ENCODE measurements at places on chromosomes 6 and 20.

DNA sequence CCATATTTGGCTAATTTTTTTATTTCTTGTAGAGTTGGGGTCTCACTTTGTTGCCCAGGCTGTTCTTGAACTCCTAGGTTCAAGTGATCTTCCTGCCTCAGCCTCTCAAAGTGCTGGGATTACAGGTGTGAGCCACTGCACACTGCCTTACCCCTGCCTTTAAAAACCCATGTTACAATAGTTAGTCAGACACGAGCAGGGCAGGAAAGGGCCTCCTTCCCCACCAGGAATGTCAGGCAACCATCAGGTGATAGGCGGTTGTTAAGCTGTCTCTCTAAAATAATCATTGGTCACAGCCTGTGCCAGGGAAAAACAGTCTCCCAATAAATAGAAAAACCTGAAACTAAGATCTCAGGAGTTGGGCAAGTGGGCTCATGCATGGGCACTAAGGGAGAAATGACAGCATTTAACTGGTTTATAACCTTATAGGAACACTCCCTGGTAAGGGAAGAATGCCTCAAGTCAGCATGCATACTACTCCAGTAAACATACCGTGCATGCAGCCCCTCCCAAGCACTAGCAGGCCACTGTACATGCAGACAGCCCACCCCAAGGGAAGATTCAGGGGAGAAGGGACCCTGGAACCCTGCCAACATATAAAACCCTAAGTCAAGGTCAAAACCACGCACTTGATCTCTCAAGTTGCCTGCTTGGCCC lies 8.4 kb downstream of the OR2H2 start:
- no peak for DNase-seq

- DNase-seq: no peak
Observed at GRCh38 chr6:44342052-44342451, 398 bp upstream of the SPATS1 start.

DNA sequence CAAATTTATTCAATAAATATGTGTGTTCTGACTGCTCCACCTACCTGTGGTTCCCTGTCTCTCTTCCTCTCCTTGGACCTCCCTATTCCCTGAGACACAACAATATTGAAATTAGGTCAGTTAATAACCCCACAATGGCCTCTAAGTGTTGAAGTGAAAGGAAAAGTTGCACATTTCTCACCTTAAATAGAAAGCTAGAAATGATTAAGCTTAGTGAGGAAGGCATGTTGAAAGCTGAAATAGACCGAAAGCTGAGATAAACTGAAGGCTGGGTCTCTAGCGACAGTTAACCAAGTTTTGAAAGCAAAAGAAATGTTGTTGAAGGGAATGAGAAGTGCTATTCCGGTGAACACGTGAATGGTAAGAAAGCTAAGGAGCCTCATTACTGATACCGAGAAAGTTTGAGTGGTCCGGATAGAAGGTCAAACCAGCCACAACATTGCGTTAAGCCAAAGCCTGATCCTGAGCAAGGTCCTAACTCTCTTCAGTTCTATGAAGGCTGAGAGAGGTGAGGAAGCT lies 34.1 kb downstream of the UST start:
- no peak for DNase-seq

GRCh38 chr6:152124429-152125074 lies 317.1 kb downstream of the ESR1 start:
- peak; percentile 59 for DNase-seq

DNA sequence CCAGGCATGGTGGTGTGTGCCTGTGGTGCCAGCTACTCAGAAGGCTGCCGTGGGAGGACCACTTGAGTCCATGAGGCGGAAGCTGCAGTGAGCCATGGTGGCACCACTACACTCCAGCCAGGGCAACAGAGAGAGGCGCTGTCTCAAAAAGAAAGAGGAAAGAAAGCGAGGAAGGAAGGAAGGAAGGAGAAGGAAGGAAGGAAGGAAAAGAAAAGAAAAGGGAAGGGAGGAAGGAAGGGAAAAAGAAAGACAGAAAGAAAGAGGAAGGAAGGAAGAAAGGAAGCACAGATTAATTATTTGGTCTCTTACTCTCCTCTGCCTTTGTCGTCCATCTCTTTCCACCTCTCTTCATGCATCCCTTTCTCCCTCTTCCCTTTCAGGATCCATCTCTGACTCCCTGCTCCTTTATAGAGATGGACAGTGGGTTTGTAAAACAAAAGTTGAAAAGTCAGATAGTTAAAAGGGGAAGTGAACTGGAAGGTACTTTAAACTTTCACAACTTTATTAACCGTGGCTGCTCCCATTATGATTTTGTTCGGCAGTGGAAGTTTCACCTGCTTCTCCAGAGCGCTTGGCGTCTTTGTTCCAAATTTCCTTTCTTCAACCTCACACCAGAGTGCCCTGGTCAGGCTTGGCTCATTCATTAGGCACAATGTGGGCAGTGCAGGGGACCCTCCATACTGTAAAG lies 1.5 kb downstream of the HLA-DQA1 start:
- no peak for DNase-seq

- no peak for DNase-seq
Observed at GRCh38 chr20:13322198-13322597, 101.1 kb downstream of the ISM1 start.

DNA sequence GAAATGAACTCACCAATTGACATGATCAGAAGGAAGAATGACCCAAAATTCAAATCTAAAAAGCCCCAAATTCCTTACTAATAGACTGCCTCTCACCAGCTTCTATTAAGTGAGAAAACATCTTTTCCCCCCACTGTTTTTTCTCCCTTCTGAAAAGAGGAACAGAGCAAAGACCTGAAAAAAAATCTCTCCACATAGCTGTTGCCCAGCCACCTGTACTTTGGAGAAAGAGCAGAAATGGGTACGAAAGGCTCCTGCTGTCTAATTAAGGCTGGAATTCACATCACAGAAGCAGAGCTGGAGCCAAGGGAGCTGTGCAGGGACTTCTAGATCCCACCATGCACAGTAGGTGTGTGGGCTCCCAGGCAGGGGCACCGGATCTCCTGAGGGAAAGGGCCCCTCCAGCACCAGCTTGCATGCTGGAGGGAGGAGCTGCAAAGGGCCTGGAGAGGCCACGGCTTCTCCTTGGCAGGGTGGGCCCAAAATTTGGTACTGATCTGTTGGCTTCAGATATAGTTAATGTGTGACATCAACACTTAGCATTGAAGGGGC lies 73.2 kb upstream of the DUSP22 start:
- DNase-seq: no peak

DNA sequence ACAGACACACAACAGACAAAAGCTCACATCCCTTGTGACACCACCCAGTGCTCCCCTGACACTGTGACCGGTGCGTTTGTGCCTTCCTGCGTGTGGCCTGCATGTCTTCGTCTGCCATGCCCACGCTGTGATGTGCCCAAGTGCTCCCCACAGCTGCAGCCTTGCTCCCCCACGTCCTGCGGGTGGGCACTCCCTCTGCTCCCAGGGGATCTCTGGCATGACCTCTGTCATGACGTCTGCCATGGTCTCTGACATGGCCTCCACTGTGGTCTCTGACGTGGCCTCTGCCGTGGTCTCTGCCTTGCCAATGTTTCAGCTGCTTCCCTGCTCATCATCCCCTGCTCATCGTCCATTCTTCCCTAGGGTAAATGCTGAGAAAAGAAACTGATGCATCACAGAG lies 200.9 kb downstream of the DLL1 start:
- DNase-seq: no peak

DNA sequence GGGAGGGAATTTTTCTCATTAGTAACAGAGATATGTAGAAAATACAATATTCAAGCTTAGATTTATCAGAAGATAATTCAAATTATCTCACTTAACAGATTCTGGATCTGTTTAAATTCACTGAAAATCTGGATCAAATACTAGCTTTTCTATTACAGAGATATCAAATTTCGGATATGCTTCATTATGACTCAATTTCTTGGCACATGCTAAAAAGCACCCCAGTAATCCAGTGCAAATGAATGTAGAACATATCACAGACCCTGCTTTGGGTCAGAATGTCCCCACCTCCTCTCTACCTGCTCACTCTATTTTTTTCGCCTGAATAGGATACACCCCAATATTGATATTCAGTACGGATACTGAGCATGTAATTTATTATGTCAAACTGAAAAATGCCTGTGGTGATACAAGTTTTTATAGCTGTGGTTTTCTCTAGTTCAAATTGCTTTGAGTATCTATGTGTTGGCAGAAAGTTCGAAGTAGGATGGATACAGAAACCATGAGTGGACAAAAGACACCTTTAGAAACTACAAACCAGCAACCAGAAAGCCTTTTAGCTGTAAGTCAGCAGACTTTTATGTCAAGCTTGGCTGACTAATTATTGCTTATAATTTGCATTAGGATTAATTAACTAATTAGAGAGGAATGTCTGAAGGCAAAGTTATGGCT lies 290.0 kb downstream of the TFAP2B start:
- DNase-seq: no peak

GRCh38 chr6:28659250-28659566 lies 133.5 kb downstream of the GPX5 start:
- no peak for DNase-seq

DNA sequence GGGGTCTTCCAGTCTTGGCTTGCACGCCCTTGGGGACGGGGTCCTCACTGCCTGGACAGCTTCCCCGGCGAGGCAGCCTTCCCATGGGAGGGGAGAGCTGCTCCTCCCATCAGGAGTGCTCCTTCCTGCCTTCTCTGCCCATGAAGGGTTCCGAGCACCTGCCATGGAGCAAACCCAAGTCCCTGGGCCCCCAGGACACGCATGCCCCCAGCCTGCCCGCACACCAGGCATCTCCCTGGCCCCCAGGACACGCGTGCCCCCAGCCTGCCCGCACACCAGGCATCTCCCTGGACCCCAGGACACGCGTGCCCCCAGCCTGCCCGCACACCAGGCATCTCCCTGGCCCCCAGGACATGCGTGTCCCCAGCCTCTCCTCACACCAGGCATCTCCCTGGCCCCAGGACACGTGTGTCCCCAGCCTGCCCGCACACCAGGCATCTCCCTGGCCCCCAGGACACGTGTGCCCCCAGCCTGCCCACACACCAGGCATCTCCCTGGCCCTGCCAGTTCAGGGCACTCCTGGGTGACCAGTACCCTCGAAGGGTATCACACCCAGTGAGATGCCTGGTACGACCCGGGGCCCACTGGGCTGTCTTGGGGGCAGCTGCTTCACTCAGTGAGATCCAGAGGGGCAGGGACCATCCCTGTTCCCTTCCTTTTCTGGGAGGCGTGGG lies 21.7 kb downstream of the COL20A1 start:
- no peak for DNase-seq

DNA sequence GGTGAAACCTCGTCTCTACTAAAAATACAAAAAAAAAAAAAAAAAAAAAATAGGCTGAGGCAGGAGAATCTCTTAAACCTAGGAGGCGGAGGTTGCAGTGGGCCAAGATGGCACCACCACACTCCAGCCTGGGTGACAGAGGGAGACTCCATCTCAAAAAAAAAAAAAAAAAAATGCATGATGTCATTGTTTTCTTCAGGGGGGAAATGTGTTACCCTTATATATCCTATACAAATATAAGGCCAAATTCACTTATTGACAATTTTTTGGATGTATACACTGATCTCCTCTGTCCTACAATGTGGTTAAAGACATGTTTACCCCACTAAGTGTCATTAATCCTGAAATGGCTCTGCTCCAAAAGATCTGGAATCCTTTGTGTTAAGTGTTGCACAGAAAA lies 73.1 kb downstream of the TPBG start:
- no peak for DNase-seq

DNA sequence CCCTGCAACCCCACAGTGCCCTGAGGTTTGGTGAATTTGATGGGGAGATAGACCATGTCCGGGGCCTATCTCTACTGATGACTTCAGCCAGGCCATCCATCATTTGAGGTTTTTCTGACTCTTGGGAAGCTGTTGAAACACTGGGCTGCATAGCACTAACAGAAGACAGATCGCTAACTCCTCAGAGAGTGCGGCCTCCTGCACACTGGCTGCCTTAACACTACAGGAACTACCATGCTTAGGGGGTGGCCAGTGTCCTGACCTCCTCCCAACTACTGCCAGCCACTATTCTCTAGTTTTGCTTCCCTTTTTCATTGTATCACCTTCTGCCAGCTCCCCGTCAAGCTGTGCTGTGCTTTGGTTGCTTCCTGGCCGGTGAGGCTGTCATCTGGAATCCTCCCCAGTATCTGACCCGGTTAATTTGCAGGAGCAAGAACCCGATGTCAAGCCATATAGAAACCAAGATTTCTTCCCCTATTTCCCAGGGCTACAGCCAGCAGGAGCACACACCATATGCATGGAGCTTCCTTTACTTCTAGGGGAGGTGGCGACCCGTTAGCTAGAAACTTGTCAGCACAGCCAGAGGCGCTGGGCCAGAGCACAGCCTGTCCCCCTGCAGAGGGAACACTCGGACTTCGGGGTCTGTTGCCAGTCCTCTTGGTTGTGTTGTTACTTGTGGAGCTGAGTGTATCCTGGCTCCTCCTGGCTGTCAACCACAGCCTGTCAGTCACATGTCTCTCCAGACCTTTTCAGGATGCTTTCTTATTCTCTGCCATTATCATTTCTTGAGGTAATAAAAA lies 57.3 kb upstream of the TRAF3IP2 start:
- DNase-seq: no peak

DNA sequence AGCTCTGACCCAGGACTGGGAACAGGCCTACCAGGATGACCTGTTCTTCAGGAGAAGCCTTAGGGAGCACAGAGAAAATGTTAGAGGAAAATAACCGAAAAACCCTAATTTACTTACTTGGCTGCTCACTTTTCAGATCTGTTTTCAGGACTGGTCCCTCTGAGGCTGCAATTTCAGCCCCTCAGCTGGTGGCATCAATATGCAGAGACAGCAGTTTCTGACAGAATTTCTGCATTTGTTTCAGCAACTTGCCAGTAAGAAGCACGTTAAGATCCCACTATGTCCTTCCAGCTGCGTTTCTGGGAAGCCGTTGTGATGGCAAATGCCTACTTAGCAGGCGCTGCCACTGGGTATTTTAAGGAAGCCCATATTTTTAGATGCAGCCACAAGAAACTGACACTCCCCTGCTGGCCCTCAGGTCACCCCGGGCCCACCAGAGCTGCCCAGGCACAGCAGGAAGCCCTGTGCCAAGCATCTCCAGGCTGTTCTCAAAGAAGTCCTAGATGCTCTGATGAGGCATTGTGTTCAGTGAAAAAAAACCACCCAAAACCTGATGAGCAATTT lies 7.5 kb downstream of the YTHDF1 start:
- no peak for DNase-seq

DNA sequence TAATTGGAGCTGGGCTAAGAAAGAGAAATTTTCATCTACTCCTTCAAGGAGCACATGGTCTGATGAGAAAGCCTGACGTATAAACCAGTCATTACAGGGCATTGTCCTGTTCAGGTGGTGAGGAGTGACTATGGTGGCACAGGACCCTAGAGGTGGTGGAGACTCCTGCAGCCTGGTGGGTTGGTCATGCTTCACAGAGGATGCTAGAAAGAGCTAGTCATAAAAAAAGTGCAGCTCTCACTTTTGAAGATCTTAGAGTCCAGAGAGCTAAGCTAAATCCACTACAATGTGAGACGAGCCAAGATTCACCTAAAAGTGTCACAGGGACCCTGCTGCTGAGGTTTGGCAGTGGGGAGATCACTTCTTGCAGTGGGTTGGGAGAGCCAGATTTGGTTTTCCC lies 9.8 kb upstream of the ZNF831 start:
- no peak for DNase-seq

- no peak for DNase-seq
Observed at GRCh38 chr6:45472382-45472781, 94.6 kb upstream of the SUPT3H start.
